Activated CD8-positive, alpha-beta memory T cell treated with anti-CD3 and anti-CD28 coated beads, Interleukin-2, amount 10 ng/mL, durations not matched to agents 7 days and 5 days (primary cell): ENCODE measurements at places on chromosomes 12 and 14. TPM values are rescaled to one million over a fixed set of nuclear protein-coding genes. Genes with fewer than 3 reads are reported as not detected.

- DNase-seq, result no peak
These were observed 98.9 kb upstream of the RMST start for GRCh38 chr12:97363693-97364092.

- DNase-seq, result no peak
These were observed 2.5 kb downstream of the TMEM253 start for GRCh38 chr14:21103411-21103709.

- DNase-seq, result no peak
These were observed 66.6 kb downstream of the RPS6KA5 start for GRCh38 chr14:90993792-90994191.

- DNase-seq, result no peak
These were observed 95.4 kb downstream of the CHGA start for GRCh38 chr14:93018366-93018765.

GRCh38 chr14:77347751-77348150, 26.9 kb downstream of the GSTZ1 start:
- DNase-seq, result no peak

DNA sequence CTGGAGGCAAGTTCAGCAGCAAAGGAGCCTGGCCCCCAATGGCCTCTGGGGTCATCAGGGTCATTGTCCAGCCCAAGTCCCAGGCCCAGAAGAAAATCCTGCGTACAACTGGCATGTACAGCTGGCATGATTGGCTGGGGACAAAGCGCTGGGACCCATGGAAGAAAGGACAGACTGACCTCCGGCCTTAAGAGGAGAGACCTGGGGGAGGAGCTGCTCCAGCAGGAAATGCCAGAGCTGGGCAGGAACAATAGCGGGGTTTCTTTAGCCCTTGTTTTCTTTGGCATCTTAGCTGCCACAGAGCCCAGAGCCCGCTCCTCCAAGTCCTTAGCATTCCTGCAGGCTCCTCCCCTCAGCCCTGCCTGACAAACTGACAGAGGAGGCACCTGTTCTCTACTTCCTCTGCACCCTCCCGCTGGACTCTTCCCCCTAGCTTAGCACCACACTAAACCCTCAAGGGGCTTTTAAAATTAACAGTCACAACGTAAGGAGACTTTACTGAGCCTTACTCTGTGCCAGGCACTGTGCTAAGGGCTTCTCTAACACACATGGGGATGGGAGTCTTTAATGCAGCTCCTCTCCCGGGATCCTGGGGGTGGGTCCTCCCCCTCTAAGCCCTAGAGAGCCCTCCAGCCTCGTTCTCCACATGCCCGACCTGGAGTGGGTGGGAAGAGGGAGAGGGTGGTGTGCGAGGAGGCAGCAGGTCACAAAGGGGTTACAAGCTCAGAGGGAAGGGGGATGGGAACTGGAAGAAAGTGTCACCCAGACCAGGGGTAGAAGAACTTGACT, 1.8 kb upstream of the AQP5 start:
- DNase-seq, result no peak

GRCh38 chr14:43085819-43086218, 1421.3 kb downstream of the FSCB start:
- DNase-seq, result no peak

GRCh38 chr12:67786086-67786485, 137.5 kb downstream of the DYRK2 start:
- DNase-seq, result no peak

GRCh38 chr12:77001276-77001675, 64.1 kb downstream of the E2F7 start:
- no peak for DNase-seq

DNA sequence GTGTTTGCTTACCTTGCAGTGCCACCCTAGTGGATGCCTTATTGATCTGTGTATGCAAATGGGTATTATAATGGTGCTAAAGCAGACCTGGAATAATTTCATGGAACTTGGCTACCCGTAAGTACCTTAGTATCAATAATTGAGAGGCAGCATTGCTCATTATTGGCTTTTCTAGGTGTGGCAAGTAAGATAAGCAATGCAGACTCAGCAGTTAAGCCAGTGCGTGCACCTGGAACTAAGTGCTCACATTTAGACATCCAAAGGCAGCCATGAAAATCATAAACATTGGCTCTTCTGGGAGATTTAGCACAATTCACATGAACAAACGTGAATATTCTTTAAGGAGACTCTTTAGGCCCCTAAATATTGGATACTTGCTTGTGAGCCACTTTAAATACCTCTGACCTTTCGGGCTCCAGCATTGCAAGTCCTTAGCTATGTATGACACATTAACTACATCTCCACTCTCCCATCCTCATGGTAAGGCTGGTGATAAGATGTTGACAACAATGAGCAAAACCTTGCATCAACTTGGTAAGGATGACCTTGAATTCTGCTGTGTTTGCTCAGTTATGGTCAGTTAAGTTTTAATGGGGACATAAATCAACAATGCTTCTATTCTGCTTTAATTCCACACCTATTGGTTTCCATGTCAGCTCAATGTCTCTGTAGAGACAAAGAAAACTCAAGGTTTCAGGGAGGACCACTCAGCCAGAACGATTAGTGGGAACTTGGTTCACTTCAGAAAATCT, 112.0 kb downstream of the SLC5A8 start:
- no peak for DNase-seq

DNA sequence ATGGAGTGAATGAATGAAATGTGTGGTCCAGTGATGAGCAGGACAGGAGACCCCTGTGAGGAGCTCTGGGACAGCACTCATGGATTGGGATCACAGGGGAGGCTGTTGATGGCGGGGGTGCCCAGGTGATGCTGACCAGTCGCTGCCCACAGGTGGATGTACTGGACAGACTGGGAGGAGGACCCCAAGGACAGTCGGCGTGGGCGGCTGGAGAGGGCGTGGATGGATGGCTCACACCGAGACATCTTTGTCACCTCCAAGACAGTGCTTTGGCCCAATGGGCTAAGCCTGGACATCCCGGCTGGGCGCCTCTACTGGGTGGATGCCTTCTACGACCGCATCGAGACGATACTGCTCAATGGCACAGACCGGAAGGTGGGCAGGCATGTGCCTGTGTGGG, 13.3 kb upstream of the LRP1-AS start:
- DNase-seq, result no peak

- no peak for DNase-seq
These were observed 22.4 kb downstream of the NID2 start for GRCh38 chr14:52046376-52046917.

GRCh38 chr12:2673966-2674810, 120.6 kb upstream of the FKBP4 start:
- DNase-seq, result peak; percentile 35

GRCh38 chr14:94278731-94279130, 14.3 kb downstream of the SERPINA10 start:
- DNase-seq, result no peak

- no peak for DNase-seq
These were observed 17.5 kb downstream of the IQSEC3 start for GRCh38 chr12:84056-84455.

DNA sequence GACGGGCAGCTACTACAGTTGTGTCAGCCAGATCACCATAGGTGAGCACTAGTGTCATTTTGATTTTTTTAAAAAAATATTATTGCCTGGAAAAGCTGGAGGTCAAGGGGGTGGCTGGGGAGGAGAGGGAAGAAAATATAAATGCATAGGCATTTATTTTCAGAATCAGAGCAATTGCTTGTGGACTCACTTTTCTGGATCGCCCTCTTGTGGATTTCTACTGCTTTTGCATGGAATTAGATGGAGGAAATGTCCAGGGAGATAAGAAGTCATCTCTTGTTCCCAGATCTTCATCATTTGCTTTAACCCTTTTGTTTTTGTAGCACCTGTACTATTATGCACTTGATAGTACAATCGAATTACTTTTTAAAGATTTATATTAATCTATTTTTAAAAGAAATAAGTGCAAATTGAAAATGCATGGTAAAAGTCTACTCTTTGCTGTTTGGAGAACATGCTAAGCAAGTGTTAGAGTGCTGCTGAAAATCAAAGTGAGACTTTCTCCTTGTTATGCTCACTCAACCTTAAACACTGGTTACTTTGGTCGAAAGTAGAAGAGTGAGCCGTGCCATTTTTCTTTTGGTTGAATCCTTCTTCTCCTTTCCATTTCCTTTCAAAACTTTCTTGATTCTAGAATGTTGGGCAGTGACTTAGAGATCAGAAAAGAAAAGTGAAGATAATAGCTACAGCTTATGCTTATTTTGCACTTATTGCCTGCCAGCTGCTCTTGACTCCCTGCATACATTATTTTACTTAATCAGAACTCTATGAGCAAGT, 60.6 kb upstream of the ANO4 start:
- no peak for DNase-seq

DNA sequence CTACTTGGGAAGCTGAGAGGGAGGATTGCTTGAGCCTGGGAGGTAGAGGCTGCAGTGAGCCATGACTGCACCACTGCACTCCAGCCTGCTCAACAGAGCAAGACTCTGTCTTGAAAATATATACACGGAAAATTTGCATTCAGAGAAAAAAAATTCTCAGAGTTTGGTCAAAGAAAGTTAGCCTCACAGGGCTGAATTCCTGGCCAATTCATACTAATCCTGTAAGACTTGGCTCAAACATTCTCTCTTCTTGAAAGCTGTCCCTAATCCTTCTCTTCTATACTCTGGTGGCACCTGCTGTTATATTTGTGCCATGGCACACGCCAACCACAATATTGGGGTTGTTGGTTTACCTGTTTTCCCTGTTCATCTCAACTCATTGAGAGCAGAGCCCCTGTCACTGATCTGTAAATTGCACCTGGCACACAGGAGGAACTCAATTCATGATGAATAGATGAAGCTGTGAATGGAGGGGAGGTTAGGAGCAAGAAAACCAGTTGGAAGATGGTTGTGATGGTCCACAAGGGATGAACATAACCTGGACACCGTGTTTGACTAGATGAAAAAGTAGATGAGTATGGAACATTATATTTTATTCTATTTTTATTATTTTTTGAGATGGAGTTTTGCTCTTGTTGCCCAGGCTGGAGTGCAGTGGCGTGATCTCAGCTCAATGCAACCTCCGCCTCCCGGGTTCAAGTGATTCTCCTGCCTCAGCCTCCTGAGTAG, 36.8 kb upstream of the SPTSSA start:
- no peak for DNase-seq

- no peak for DNase-seq
These were observed 72.4 kb downstream of the USP15 start for GRCh38 chr12:62332598-62332997.

- DNase-seq, result no peak
These were observed 95.2 kb downstream of the GTF2A1 start for GRCh38 chr14:81125536-81125935.

DNA sequence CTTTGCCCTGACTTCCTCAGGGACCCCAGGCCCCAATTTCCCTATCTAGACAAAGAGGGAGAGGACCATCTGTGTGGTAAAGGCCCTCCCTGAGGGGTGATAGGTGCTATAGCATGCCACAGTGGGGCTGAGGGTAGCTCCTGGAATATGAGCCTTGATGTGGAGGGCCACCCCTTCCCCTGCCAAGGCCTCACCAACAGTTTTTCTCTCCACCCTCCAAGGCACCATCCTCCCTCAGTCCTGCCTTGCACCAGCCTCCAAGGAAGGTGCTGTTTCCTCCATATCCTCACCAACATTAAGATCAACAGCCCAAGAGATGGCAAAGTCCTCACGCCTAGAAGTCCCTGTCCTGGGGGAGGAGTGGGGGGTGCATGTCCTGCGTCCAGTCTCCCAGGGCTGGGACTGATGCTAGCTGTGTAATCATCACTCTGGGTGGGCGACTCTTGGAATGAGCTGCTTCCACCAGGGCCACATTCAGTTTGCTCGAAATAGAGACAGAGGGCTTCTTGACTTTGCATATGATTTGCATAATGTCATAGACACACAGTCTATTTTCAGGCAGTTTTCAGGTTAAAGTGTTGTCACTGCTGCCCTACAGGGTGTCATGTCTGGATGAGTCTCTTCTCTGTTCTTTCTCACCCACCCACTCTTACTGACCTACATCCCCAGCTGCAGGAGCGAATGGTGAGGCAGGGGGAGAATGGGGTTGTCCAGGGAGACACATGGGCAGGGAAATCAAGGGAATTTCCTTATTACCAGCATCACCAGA, 17.4 kb downstream of the ACVRL1 start:
- no peak for DNase-seq

- peak; percentile 74 for DNase-seq
These were observed 330.9 kb downstream of the TMEM121 start for GRCh38 chr14:105857220-105857825.

GRCh38 chr12:53328043-53328435, 6.6 kb upstream of the AAAS start:
- DNase-seq, result no peak

- DNase-seq, result peak; percentile 77
These were observed 560 bp downstream of the LGALS3 start for GRCh38 chr14:55129428-55130195.

- no peak for DNase-seq
These were observed 122.5 kb upstream of the OVCH1 start for GRCh38 chr12:29620030-29620429.

- no peak for DNase-seq
These were observed 351.0 kb upstream of the FKBP4 start for GRCh38 chr12:2443776-2444175.

GRCh38 chr14:64294672-64295413, 672 bp upstream of the ESR2 start:
- peak; percentile 90 for DNase-seq

The RHOJ gene
- not detected for total RNA-seq

The PPM1H gene
- total RNA-seq, result 0.32 TPM

The COCH gene
- 1.9 TPM for total RNA-seq

The RFLNA gene
- total RNA-seq, result not detected

The CYP27B1 gene
- 5.4 TPM for total RNA-seq

The TSPAN9 gene
- not detected for total RNA-seq

The KRT78 gene
- total RNA-seq, result not detected

The AQP5 gene
- total RNA-seq, result not detected

The CPNE8 gene
- 2.4 TPM for total RNA-seq

The AGAP2 gene
- 72.7 TPM for total RNA-seq

The SOAT2 gene
- total RNA-seq, result 1.1 TPM

The CAMKK2 gene
- total RNA-seq, result 34.1 TPM
